ENCODE measurements at places on chromosomes 7 and 10.

GRCh38 chr10:102813734-102814452 is 23.3 kb downstream of the CYP17A1 start:
- no peak for DNase-seq

DNA sequence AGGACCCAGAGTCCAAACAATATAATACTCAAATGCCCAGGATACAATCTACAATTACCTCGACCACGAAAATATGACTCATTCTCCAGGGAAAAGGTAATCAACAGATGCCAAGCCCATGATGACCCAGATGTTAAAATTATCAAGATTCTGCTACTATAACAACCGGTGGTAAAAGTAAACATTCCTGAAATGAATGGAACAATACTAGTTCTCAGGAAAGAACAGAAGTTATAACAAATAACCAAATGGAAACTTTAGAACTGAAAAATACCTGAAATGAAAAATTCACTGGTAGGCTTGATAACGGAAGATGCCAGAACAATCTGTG is 34.1 kb upstream of the GUSB start:
- DNase-seq, result no peak

GRCh38 chr10:52220947-52221346 is 93.1 kb upstream of the DKK1 start:
- no peak for DNase-seq

- no peak for DNase-seq
Measured at GRCh38 chr7:74058486-74058885, 25.1 kb upstream of the LIMK1 start.

GRCh38 chr10:50563906-50564305 is 59.9 kb downstream of the SGMS1 start:
- DNase-seq, result no peak

GRCh38 chr7:28573059-28573553 is 160.8 kb downstream of the CREB5 start:
- DNase-seq, result no peak

GRCh38 chr10:96814264-96814663 is 17.8 kb upstream of the LCOR start:
- DNase-seq, result no peak

DNA sequence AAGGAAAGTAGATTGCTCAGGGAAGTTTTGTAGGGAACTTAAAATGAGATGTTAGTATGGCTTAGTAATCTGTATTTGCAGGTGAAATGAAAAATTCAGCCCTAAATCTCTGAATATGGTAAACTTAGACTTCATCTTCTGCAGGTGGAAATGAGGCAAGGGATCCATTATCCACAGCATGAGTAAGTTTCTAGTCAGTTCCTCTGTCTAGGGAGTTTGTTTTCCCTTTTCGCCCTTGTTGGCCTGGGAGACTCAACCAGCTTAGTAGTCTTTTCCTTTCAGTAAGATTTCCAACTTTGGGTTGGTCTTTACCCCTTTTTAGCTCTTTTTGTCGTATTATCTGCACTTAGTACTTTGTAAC is 65.6 kb downstream of the ZEB1 start:
- DNase-seq, result no peak

DNA sequence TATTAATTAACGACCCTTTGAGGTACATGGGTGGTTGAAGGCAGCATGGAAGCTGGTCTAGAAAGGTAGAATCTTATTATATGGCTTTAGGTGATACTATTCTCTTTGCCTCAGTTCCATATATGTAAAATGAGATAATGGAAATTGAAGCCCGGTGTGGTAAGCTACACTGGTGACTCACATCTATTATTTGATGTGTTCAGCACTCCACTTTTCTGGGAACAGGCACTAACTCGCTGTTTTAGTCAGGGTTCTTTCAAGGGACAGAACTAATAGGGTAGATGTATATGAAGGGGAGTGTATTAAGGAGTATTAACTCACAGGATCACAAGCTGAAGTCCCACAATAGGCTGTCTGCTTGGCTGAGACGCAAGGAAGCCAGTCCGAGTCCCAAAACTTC is 4.4 kb upstream of the TRUB1 start:
- DNase-seq, result no peak

DNA sequence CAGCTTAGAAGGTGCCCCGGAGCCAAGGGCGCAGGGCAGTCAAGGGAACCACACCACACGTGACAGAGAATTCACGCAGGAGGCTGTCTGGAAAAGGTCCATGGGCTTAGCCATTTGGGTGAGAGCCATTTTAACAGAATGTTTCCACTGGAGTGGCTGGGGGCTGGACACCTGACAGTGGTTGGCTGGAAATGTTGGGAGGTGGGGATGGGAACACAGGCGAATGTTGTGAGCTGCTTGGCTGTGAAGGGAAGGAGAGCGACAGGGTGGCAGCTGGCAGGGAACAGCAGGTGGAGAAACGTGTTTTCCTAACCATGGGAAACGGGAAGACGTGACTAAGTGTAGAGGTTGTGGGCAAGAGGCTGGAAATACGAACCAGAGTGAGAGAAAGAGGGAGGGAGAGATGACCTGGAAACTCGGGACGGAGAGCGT is 100.5 kb upstream of the ZNF32 start:
- no peak for DNase-seq

GRCh38 chr10:117662126-117662525 is 119.6 kb downstream of the EMX2 start:
- DNase-seq, result no peak

DNA sequence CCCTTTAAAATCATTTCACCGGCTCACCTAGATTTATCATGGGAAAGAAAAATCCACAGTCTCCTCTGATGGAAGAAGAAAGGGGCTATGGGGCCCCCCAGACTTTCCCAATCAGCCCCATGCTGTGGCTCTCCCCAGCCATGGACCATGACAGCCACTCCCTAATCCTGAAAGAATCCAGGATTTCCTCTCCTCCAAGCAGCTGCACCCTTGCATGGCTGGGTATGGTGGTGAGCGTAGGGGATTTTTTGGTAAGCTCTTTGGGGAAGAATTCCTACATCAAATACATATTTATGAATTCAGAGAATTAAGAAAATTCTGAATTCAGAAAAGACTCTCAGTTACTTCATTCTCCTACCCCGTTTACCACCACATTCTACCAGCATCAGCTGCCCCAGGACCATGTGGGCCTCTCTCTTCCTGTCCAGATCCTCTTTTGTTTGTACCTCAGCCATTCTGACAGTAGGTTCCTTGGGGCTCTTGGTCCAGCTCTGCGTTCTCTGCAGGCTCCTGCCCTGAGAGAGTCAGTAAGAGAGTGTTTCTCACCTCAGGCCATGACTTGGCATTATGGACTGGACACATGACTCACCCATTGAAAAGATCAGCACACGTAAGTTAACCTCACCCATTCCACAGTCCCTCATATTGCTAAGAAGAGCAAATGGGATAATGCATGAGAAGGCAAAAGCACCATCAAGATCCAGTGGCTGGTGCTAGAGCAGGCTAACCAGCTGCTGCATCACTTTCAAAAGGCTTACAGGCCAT is 337.8 kb downstream of the ELMO1 start:
- DNase-seq, result no peak

GRCh38 chr7:46162609-46163008 is 241.5 kb upstream of the IGFBP3 start:
- no peak for DNase-seq

DNA sequence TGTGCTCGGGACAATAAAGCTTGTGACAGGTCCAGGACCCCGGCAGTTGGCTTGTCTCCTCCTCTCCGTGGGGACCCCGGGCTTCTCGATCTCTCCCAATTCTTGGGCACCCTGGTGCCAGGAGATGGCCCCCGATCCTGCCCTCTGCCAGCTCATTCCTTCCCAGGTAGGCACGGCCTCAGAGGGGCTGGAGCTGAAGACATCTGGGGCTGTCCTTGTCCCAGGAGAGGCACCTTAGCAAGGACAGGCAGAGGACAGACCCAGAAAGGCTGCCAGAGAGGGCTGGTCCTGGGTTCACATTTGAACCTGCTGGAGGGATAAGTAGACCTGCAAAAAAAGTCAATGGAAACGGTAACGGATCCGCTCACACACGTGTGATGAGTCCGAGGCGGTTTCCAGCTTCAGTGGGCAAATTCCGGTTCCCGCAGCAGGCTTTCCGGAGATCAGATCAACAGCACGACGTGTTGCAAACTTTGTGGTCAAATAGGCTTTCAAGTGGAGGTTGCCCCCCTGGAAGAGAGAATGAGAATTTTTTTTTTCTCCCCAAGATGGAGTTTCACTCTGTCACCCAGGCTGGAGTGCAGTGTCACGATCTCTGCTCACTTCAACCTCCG is 47.7 kb upstream of the GTF2IRD1 start:
- DNase-seq, result no peak

DNA sequence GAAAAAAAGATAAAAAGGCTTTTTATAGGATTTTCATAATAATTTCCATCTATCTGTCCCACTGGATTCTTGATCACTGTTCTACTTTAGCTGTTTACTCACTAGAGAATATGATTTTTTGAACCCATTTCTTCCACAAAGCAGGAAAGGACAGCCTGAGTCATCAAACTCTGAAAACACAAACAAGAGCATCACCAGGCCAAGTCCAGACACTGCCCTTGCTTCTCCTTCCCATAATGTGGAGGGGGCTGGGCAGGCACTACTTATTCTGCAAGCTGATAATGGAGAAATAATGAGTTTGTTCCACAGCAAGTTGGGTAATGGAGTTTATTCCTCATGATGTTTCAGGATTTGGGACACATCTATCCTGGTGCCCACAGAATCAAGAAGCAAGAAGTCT is 13.0 kb upstream of the KCNIP2 start:
- no peak for DNase-seq

- no peak for DNase-seq
Measured at GRCh38 chr10:1182280-1183032, 126.3 kb downstream of the WDR37 start.

DNA sequence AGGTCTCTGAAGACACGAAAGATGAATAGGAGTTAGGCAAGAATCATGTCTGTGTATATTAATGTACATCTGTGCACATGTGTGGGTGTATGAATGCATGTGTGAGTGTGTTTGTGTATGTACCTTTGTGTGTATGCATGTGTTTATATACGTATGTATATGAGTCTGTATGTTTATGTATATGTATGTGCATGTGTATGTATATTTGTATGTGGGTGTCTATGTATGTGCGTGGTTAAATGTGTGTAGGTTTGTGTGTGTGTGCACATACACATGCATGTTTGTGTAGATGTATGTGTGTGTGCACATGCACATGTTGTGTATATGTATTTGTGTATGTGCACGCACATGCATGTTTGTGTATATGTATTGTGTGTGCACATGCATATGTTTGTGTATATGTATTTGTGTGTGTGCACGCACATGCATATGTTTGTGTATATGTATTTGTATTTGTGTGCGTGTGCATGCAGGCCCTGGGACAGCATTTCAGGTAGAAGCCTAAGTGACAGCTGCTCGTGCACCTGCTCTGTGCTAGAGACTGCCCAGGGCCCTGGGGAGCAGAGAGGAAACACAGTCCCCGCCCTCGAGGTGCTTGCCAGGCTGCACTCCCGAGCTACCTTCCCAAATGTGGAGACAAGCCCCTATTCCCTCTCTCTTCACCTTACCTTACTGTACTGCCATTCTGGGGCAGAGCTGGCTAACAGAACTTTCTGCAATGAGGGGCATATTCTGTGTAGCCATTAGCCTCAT is 12.1 kb downstream of the PNLIPRP1 start:
- no peak for DNase-seq

- DNase-seq, result no peak
Measured at GRCh38 chr10:129788215-129788614, 175.9 kb downstream of the EBF3 start.

DNA sequence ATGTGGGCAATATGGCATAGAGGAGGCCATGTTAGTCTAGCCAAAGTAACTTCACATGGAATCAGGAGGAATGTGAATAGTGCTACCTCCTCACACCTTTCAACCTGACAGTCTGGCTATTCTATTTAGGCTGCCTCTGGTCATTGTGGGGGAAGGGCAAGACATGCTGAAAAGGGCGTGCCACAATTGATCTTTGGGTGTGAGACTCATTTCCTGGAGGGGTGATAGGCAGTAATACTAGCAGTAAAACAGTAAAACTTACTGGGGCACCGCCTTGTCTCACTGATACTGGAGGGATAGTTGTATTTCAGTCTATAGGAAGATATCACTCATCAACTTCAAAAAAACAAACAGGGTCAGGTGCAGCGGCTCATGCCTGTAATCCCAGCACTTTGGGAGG is 88.7 kb downstream of the TMEM168 start:
- DNase-seq, result no peak

DNA sequence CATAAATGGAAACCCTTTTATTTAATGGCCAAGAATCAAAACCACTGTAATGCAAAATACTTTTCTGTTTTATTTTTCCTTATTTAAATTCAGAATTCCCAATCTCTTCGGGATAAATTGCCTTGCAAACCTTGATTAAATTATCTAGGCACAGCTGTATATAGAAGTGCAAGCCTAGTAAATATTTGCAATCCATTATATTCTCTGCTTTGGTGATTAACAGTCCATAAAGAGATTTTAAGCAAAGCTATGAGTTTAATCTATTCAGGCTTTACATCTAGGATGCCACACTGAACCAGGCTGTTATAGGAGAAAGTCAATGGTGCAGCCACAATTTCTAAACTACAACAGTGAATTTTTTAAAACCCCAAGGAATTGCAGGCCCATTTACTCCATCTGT is 43.6 kb upstream of the THSD7A start:
- no peak for DNase-seq

Measured in GM19239 (cell line).